Hippocampal formation (tissue), 2 donors: ENCODE measurements at places on chromosomes 3 and 15.

GRCh38 chr3:123286308-123287023 is 84.7 kb downstream of the SEC22A start:
- no peak for DNase-seq

GRCh38 chr3:15794842-15795650 is 2.7 kb downstream of the ANKRD28 start:
- no peak for DNase-seq

GRCh38 chr15:43919540-43920253 is 92.9 kb downstream of the WDR76 start:
- DNase-seq, result no peak

DNA sequence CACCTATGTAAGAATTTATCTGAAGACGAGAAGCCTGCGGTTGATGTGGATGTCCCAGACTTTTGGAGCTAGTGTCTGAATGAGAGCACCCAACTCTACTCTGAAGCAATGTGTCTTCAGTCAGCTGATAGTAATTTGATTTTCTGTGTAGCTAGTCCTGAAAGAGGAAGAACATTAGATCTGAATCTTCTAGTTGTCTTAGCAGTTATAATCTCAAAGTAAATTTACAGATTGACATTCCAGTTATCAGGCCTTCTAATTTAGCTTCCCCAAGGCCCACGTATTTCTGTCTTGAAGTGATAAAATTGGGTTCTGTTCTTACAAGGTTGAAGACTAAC is 1.5 kb downstream of the TCAIM start:
- no peak for DNase-seq

- DNase-seq, result no peak
Observed at GRCh38 chr15:40344217-40344616, 3.5 kb upstream of the CCDC9B start.

DNA sequence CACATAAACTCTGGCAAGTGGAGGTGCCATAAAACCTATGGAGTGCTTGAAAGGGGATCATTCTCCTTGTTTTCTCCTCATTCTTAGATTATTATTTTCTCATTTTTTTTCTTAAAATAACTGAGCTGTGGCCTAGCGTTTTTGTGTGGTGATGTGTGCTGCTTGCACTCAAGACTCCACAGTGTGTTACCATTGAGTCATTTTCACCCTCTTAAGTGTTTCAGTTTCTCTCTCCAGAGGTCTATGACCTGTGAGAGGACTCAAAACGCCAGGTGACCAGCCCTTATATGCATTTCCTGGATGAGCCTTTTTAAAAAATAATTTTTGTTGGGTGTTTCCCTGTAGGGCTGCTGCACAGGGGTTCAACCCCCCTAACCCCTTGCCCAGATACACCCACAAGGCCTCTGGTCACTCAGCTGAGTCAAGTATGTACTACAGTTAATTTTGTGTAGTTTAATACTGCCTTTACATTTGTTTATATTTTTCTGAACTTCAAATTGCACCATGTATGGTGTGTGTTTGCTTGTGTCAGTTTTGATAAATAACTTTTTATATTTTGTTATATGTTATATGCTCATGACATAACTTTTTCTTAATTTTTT is 15.4 kb upstream of the BTLA start:
- no peak for DNase-seq

DNA sequence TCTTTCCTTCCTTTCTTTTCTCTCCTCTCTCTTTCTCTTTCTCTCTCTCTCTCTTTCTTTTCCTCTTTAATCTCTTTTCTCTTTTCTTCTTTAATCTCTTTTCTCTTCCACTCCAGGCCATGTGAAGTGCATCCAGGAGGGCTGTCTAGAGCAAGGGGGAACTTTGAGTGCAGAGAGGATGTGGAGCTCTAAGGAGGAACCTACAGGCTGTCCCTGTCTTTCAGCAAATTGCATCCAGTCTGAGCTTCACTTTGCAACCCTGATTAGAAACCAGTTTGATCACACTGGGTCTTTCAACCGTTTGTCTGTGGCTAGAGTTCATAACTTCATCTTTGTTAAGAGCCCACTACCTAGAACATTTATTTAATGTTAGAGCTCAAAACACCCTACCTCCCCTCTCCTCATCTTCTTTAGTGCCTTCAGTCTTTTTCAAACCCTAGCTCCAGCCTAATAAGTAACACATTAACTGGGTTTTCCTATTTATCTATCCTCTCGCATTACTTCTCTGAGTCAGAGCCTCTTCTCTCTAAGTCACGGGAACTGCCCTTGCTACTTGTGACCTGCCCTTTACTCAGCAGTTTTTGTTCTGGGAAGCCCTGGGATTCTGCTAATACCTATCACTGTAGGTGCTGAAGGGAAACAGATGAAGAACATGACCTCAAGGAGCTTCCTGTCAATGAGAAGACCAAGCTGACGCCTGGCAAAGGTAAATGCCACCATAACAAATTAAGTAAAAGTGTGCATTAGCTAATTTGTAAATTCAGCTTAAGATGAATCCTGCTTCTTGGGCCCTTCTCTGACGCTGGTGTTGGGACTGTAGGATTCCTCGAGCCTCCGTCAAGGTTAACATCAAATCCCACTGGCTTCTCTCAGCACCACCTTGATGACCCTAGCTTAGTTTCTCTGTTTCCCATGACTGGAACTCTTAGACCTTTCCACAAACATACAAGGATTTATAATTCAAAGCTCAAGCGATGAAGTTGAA is at the start of gene GCNT3:
Gene GCNT3 (plus strand): TSS at position 508 of the 985 bp plus-strand sequence. CDS start 6,456 bp downstream, outside the sequence.
- no peak for DNase-seq

DNA sequence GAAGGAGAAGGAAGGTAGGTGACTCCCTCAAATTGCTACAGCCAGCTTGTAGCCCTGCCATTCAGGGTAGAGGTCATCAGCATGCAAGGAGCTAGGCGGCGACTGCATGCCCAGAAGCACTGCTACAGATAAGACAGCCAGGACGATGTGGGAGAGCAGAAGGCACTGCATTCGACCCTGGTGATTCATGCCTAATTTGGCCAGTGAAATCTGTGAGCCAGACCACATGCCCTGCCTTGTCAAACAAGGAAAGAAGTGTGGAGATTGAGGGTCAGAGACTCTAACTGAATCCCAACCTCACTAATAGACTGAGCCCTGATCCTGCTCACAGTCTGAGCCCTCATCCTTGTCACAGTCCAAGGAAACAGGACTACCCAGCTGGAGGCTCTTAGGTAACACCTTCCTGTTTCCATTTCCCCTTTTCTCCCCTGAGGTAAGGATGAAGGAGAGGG is 86.6 kb downstream of the LINGO1 start:
- no peak for DNase-seq

- DNase-seq, result no peak
Observed at GRCh38 chr3:14948609-14949038, 1.2 kb downstream of the NR2C2 start.

DNA sequence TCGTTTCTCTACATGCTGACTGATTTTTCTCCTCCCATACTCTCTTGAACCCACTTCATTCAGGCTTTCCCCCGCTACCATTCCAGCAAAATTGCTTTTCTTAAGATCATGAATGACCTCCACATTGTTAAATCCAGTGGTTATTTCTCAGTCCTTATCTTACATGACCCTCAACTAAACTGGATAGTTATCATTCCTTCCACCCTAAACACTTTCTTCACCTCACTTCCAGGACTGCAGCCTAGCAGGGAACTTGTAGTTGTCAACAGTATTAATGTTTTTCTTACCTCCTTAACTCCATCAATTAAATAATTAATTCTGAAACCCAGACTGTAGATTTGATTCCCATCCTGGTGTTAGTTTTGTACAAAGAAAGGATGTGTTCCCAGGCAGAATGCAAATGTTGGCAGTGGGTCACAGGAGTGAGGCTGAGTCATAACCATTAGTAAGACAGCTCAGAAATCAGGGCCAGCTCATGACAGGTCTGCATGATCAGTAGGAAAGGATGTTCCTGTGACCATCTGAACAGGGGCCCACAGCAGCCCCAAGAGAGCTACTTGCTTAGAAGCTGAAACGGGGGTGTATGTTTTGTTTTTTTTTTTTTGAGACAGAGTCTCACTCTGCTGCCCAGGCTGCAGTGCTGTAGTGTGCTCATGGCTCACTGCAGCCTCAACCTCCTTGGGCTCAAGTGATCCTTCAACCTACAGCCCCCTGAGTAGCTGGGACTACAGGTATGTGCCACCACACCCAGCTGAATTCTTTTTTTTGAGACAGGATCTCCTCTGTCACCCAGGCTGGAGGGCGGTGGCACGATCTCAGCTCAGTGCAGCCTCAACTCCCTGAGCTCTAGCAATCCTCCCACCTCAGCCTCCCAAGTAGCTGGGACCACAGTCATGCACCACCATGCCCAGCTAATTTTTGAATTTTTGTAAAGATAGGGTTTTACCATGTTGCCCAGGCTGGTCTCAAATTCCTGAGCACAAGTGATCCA is 9.1 kb downstream of the BCL2L10 start:
- no peak for DNase-seq

DNA sequence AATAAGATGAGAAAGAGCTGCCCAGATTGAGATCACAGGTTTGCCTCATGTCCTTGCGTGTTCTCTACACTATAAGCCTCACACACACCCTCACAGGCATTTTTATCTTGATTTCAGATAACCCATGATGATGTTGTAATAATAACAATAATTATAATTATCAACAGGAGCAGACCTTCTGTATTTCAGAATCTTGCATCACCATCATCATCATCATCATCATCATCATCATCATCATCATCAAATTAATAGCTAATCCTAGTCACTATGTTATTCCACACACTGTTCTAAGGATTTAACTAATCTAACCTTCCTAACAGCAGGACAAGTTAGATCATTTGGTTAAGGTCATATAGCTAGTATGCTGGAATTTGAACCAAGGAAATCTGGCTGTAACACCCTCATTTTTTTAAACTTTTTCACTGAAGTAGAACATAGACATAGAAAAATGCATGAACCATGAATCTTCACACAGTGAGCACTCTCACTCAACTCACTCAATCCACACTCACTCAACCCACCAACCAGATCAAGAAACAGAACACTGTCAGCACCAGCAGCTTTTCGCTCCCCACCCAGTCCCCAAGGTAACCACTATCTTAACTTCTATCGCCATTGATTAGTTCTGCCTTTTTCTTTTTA is 1.8 kb upstream of the SH2D7 start:
- no peak for DNase-seq

DNA sequence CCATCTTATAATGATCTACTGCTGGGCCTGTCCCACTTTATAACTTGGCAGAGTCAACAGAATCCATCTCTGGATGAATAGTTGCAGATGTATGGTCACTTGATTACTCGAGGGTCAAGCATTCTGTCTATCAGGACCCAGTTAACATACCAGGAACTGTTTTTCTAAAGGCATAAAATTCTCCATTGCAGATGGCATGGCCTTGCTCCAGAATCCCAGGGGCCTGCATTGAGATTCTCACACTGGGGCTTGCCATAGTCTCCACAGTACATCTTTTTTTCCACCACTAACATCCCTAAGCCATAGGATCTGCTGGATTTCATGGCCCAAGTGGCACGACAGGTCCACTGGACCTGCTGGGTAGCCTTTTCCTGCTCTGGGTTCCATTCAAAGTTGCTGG is 68.5 kb upstream of the CACNA1D start:
- DNase-seq, result no peak

DNA sequence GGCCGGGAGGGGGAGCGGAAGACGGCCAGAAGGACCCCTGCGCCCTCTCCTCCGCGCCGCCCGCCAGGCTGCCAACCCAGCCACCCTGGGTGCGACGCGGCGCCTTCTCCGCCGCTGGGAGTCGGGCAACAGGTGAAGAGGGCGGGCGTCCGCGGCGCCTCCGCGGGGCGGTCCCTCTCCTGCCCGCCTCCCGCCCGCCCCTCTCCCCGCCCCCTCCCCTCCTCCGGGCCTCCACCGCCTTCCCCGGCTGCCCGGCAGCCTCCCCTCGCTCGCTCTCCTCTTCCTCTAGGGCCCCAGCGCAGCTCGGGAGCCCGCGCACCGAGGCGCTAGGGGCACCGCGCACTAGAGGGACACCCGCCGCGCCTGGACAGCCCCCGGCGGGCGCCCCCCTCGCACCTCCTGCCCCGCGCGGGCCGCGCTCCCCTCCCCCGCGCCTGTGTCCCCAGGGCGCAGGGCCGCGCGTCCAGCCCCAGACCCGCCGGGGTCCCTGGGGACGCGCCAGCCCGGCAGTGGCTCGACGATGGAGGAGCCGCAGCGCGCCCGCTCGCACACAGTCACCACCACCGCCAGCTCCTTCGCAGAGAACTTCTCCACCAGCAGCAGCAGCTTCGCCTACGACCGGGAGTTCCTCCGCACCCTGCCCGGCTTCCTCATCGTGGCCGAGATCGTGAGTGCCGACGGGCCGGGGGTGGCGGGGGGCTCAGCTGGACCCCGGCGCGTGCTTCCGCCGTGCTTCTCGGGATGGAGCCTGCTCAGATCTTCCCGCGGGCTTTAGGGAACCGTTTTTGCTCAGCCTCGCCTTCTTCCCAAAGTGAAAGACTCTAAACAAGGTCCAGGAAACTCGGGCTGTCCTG is at the start of gene CMTM8:
Gene CMTM8 (plus strand): TSS at position 228 of the 854 bp plus-strand sequence. CDS start 293 bp downstream, at position 521.
- no peak for DNase-seq

GRCh38 chr15:66815318-66815717 is 113.3 kb downstream of the SMAD6 start:
- DNase-seq, result no peak

DNA sequence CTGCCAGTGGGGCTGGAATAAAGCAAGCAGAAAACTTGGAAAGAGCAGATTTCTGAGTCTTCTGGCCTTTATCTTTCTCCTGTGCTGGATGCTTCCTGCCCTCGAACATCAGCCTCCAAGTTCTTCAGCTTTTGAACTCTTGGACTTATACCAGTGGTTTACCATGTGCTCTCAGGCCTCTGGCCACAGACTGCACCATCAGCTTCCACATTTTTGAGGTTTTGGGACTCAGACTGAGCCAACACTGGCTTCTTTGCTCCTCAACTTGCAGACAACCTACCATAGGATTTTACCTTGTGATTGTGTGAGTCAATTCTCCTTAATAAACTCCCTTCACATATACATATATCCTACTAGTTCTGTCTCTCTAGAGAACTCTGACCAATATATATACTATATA is 706.6 kb downstream of the NR2F2 start:
- DNase-seq, result no peak

DNA sequence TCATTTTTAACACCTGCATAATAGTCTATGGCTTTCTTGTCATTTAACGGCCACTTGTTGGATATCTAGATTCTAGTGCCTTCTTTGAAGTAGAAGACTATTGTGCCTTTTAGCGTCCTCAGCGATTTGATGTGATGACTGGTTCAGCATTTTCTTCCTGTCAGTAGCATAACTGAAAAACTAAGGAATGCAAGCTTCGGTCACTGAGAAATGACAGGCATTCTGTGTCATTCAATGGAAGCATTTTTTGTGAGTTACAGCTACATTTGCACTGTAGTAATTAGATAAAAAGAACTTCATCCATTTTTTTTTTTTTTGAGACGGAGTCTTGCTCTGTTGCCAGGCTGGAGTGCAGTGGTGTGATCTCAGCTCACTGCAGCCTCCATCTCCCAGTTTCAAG is 10.3 kb downstream of the NEK11 start:
- no peak for DNase-seq

GRCh38 chr15:56917652-56918045 is 795 bp upstream of the TCF12 start:
- DNase-seq, result no peak

DNA sequence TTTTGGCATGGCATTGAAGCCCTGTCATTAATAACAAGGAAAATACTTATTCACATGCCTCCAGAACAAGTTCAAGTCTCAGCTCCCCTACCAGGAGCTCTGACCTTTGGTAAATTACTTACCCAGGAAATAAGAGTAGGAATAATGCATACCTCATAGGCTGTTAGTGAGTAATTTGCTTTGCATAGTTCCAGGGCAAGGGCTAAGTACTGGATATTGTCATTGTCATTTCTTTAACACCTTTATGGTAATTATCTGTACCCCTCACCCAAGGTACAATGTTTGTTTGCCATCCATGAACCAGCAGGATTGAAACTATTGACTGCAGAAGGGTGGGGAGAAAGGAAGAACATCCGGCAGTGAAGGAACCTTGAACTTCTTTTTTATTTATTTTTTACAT is 148.5 kb downstream of the SOX2 start:
- no peak for DNase-seq
